ENCODE measurements at places on chromosomes 12 and 14. TPM values are rescaled to one million over a fixed set of nuclear protein-coding genes. Genes with fewer than 3 reads are reported as not detected.

GRCh38 chr14:37890095-37890494 lies 294.7 kb downstream of the TTC6 start:
- H3K36me3 ChIP-seq: no peaks in the 10 kb centered on the region
- no peaks in the 10 kb centered on the region for H3K27me3 ChIP-seq
- H3K4me1 ChIP-seq: no peaks in the 10 kb centered on the region
- no peak overlapping the region for H3K27ac ChIP-seq
- no peak for DNase-seq
- no peak overlapping the region for H3K4me3 ChIP-seq

GRCh38 chr12:115044073-115044472 lies 360.1 kb upstream of the TBX3 start:
- DNase-seq: no peak
- H3K4me1 ChIP-seq: no peaks in the 10 kb centered on the region
- no peak overlapping the region for H3K4me3 ChIP-seq
- H3K27me3 ChIP-seq: no peaks in the 10 kb centered on the region

The SPRYD4 gene
- 6.8 TPM for total RNA-seq

- no peaks in the 10 kb centered on the region for H3K36me3 ChIP-seq
- H3K4me1 ChIP-seq: no peaks in the 10 kb centered on the region
- no peak overlapping the region for H3K4me3 ChIP-seq
- H3K27me3 ChIP-seq: no peaks in the 10 kb centered on the region
- H3K27ac ChIP-seq: no peak overlapping the region
These were observed 65.6 kb upstream of the CNOT2 start for GRCh38 chr12:70177631-70178030.

- H3K4me1 ChIP-seq: no peaks in the 10 kb centered on the region
- DNase-seq: peak; percentile 94
- H3K27ac ChIP-seq: peak overlapping the region; percentile 92
These were observed 672 bp downstream of the RDH11 start for GRCh38 chr14:67694791-67695393.
